ENCODE measurements at places on chromosomes 13 and 19. TPM values are rescaled to one million over a fixed set of nuclear protein-coding genes. Genes with fewer than 3 reads are reported as not detected.

- DNase-seq = no peak
Observed at GRCh38 chr13:50284540-50284939, 269.3 kb downstream of the KCNRG start.

DNA sequence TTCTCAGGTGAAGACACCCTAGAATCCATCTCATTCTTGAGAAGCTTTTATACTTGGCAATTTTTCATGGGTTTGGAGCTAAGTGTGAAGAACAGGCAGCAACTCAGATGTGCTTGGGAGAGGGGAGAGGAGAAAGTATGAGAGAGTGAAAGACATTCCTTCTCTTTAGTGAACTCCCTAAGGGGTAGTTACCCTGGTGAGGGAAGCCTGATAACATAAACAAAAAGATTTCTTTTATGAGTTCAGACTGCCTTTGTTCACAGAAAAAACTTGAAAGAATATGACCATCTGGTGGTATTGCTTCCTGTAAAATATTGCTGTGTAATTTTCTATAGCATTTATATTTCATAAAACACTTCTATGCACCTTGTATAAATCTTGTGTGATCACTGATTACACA, at the start of gene STOML3:
STOML3 (minus strand) TSS at position 139 of the 400 bp plus-strand sequence; CDS start at position 29, 110 bp downstream.
- no peak for DNase-seq

DNA sequence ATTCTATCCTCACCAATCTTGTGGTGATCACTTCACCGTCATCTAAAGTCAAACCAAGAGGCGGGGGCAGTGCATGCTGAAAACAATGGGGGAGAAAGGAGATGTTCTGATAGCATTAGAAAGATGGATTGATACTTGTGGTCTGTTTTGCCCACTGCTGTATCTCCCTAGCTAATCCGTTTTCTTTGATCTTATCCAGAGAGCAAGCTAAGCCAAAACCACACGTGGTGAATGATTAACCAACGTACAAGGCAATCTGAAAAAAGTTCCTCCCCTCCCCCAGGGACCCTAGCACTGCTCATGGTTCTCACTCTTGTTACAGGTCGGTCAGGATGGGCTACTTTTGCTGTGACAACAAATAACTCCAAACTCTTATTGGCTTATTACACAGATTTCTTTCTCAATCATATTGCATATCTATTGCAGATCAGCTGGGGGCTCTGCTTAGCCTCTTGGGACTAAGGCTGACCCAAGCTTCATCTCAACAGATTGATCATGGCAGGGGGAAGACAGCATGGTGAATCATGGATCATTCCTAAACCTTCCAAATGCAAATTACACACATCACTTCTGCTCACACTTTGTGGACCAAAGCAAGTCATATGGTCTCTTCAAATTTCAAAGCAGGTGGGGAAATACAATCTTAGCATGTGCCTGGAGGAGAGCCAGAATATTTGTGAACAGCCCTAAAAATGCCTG, 11.9 kb upstream of the C13orf42 start:
- no peak for DNase-seq

ZNF285 gene
- total RNA-seq = 36.3 TPM

SPINT2 gene
- 73.9 TPM for total RNA-seq

FCAR gene
- not detected for total RNA-seq

GRCh38 chr19:22335716-22336115, 49.5 kb downstream of the ZNF729 start:
- DNase-seq = no peak

DNA sequence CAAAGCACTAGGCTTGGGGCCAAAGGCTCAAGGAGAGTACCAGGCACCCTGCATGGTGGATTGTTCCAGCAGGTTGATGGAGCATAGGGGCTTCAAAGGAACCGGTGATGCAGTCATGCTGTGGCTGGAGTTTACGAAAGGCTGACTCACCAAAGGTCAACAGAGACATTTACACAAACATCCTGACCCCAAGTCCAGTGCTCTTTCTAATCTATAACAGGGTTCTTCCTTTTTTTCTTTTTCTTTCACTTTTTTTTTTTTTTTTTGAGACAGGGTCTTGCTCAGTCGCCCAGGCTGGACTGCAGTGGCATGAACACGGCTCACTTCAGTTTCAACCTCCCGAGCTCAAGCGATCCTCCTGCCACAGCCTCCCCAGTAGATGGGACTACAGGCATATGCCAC, 35.6 kb upstream of the TPTE2 start:
- no peak for DNase-seq

GRCh38 chr13:60590800-60591747, 194.1 kb downstream of the TDRD3 start:
- DNase-seq = no peak

DNA sequence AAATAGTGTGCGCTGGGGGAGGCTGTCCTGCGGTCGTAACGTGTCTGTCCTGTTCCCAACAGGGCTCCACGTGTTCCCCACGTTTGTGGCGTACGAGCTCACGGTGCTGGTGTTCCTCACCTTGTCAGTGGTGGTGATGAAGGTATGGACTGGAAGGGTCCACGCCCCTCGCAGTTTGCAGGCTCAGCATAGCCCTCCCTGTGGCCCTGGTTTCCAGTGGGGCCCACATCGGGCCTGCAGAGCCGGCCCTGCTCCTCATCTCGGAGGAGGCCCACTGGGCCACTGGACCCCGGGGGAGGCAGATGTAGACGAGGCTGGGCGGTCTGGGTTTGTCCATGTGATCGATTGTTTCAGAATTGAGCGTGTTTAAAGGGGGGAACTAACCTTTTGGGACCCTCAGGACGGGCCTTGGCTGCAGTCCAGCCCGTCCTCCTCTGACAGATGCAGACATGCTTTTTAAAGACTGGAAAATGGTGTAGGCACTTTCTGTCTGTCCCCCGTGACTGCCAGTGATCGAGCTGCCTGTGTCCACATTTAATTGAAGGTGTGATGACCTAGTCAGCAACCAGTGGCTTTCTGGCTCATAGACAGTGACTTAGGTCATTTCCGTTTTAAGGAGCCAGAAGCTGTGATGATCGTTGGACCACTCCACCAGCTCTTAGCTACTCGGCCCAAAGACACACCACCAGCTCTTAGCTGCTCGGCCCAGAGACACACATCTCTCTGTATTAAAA, 37.1 kb upstream of the TFDP1 start:
- DNase-seq = no peak

GRCh38 chr19:27744926-27745768, 1467.8 kb downstream of the UQCRFS1 start:
- DNase-seq = no peak

GALP gene
- not detected for total RNA-seq

- no peak for DNase-seq
Observed at GRCh38 chr19:6221878-6222746, 57.7 kb downstream of the MLLT1 start.

GRCh38 chr19:4080473-4080872, 13.8 kb upstream of the ZBTB7A start:
- no peak for DNase-seq

GRCh38 chr13:110062777-110063442, 244.0 kb downstream of the COL4A1 start:
- no peak for DNase-seq

ZNF568 gene
- total RNA-seq = 39.8 TPM

DNA sequence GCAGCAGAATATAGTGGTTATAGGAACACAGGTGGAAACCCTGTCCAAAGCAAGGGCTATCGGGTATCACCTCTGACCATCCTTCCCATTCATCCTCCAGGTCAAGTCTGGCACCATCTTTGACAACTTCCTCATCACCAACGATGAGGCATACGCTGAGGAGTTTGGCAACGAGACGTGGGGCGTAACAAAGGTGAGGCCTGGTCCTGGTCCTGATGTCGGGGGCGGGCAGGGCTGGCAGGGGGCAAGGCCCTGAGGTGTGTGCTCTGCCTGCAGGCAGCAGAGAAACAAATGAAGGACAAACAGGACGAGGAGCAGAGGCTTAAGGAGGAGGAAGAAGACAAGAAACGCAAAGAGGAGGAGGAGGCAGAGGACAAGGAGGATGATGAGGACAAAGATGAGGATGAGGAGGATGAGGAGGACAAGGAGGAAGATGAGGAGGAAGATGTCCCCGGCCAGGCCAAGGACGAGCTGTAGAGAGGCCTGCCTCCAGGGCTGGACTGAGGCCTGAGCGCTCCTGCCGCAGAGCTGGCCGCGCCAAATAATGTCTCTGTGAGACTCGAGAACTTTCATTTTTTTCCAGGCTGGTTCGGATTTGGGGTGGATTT, 2.1 kb upstream of the RAD23A start:
- DNase-seq = no peak

F2RL3 gene
- under 0.01 TPM for total RNA-seq

- no peak for DNase-seq
Observed at GRCh38 chr13:39641645-39642044, 13.8 kb upstream of the COG6 start.

DNA sequence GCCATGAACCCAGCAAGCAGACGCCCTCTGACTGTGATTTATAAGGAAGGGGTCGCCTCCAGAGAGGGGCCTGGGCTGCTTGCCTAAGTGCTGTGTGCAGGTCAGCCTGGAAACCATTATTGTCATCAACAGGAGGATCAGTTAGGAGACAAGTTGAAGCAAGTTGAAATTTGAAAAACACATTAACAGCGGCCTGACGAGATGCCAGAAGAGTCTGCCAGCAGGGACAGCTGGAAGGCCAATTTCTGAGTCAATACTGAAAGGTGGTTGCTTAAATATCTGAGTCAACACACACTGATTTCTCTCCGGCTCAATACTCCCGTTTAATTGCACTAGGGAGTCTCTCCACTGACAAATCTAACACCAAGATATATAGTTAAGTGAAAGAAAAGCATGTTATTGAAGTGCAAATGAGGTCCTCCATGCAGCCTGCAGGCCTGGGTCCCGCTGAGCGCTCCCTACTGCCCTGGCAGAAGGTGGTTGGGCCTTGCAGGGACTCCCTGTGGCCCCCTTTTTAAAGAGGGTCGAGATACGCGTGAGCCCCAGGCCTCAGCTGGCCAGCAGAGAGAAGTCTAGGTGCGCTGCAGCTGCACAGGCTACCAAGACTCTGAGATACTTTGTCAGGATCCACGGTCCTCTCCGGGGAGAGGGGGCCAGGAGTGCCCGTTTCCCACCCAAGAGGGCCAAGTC, 91.1 kb downstream of the RNASEH2B start:
- peak; percentile 2 for DNase-seq

GRCh38 chr19:46030812-46031550, 8.1 kb upstream of the PGLYRP1 start:
- no peak for DNase-seq

- no peak for DNase-seq
Observed at GRCh38 chr19:35993923-35994598, 927 bp upstream of the SDHAF1 start.

OVOL3 gene
- total RNA-seq = not detected

DNA sequence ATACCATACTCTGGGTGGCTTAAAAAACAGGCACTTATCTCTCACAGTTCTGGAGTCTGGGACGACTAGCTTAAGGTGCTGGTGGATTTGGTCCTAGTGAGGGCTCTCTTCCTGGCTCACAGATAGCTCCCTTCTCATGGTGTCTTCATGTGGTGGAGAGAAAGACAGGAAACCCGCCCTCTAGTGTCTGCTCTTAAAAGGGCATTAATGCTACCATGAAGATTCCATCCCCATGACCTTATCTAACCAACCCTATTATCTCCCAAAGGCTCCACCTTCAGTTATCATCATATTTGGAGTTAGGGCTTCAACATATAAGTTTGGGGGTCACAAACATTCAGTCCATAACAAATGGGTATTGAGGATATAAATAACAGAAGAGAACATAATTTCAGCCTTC, 139.4 kb downstream of the HS6ST3 start:
- no peak for DNase-seq

ZNF667 gene
- total RNA-seq = 24.5 TPM

- no peak for DNase-seq
Observed at GRCh38 chr19:56170261-56170660, 5.5 kb upstream of the GALP start.

GRCh38 chr19:48511800-48512503, at the start of gene LMTK3:
LMTK3 (minus strand) TSS chr19:48511835; CDS start chr19:48511576, 259 bp downstream.
- DNase-seq = peak; percentile 94

CGB2 gene
- not detected for total RNA-seq

GRCh38 chr19:1826557-1827521, 14.8 kb upstream of the ATP8B3 start:
- no peak for DNase-seq

DNA sequence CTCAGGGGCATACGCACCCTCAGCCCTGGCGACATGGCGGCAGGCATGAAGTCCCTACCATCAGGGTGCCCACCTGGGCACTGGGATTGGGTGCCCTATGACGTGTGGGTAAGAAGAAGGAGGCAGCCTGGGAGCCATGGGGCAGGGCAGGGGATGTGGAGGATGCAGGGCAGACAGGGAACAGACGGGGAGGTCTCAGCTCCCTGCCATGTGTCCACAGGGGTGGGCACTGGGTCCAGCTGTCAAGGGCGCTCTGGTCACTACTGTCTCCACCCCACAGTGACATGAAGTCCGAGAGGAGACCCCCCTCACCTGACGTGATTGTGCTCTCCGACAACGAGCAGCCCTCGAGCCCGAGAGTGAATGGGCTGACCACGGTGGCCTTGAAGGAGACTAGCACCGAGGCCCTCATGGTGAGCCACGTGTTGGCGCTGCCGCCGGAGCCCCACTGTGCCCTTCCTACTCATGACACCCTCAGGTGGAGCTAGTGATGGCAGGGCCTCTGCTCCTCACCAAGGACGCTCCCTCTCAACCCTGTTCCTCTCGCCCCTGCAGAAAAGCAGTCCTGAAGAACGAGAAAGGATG, 23.2 kb downstream of the TSSK6 start:
- no peak for DNase-seq

DNA sequence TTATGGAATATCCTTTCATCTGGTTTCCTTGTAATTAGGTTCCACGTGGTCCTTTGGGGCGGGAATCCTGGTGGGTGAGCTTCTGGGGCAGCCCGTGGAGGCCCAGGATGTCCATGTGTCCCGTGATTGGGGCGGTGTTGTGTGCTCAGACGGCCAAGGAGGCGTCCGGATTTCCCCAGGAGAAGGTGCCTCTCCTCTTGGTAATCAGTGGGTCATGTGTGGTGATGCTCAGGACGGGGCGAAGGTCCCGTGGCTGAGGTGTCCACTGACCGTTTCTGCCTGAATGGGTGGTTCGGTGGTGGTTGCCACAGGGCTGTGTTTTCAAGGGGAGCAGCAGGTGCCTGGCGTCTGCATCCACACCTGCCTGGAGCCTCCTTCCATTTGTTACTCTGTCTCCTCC, 52.2 kb upstream of the F7 start:
- no peak for DNase-seq

CEACAM16 gene
- total RNA-seq = not detected

Measured in occipital lobe (tissue), 3 donors.